AG08396 (cell line): ENCODE measurements at places on chromosomes 4 and X.
A peak's percentile ranks its signal among the peaks of the same experiment; 100 is the strongest.

- DNase-seq = no peak
These were observed 29.9 kb downstream of the TKTL1 start for GRCh38 chrX:154325541-154325940.

DNA sequence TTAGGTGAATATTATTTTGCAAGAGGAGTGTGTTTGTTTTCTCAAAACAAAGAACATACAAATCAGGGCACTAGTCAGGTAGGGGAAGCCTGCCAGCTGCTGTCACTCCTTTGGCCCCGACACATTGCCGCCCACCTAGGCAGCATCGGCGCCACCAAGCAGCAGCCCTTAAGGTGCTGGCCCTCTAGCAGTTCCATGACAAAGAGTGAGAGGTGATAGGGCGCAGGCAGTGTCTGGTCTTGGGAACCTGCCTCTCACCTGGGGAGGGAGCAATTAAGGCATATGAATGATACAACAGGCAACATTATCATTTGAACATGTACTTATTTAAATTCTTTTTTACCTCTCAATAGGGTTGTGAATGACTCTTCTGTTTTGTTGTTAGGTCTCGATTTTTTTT, 135.1 kb downstream of the PLS3 start:
- no peak for DNase-seq

DNA sequence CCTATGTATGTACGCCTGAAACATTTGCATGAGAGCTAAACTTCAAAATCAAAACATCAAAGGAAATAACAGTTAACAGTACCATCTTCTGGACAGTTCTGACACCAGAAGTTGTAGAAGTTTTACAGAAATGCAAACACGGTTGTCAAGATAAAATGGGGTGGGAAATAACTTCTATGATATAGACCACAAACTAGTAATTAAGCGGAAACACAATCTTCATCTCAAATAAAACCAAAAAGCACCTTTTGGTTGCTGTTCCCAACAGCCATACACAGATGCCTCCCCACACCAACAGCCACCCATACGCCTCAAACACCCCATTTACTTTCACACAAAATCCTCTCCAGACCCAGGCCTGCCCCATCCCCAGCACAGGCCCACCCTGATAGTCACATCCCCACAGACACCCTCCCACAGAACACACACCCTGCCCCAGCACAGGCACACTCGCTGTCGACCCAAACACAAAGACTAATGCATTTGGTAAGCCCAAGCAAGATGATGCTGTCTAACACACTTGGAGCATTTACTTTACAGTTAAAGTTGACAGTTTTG, 64.3 kb downstream of the TAPT1 start:
- DNase-seq = no peak

DNA sequence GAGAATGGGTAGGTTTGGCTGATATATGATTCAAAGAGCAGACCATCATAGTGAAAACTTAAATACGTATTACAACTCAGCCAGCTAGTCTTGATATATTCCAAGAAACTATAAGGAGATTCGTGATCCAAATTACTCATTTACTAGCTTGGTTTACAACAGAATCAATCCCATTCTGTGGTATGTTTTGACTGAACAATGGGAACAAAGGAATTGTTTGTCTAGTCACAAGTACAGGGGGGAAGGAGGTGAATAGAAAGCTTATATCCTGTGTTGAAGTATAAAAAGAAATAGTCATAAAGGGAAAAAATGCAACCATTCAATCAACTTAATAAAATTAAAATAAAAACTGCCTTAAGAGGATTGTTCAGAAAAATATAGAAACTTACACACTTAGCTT, 17.0 kb downstream of the C4orf54 start:
- DNase-seq = no peak

GRCh38 chrX:75051047-75051446, 105.0 kb downstream of the ABCB7 start:
- DNase-seq = no peak

DNA sequence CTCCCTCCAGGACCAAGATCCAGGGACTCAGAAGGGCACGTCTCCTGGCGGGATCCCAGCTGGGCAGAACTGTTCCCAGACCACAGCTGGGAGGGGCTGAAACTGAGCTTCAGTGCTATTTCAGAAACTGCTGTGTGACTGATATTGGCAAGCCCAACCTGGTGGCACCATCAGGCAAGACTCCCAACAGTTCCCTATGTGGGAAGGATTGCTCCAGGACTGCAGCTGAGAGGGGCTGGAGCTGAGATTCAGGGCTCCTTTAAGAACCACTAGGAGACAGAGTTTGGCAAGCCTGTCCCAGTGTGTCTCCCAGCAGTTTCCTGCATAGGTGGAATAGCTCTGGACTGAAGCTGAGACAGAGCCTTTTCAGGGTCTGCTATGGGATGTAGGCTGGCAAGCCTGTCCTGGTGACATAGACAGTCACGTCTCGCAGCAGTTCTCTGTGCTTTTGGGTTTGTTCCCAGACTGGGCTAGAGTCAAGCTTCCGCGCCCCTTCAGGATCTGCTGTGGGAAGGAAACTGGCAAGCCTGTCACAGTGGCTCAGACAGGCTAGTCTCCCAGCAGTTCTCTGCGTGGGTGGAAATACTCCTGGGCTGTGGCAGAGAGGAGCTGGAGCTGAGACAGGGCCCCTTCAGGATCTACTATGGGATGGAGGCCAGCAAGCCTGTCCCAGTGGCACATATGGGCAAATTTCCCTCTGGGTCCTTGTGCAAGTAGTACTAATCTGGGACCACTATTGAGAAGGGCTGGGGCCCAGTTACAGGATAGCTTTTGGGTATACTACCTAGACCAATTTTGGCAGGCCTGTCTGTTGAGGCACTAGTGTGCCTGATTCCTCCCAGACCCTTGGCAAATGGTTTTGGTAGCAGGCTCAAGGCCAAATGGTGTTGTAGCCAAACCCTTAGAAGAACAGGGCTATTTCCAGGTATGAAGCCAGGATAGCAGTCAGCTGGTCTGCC, 20.2 kb upstream of the MED14 start:
- DNase-seq = peak; percentile 23

GRCh38 chrX:72572248-72573157, at the start of gene HDAC8:
TSS of gene HDAC8 (minus strand) at chrX:72572843. CDS start at chrX:72572761, 82 bp downstream.
- peak; percentile 51 for DNase-seq

DNA sequence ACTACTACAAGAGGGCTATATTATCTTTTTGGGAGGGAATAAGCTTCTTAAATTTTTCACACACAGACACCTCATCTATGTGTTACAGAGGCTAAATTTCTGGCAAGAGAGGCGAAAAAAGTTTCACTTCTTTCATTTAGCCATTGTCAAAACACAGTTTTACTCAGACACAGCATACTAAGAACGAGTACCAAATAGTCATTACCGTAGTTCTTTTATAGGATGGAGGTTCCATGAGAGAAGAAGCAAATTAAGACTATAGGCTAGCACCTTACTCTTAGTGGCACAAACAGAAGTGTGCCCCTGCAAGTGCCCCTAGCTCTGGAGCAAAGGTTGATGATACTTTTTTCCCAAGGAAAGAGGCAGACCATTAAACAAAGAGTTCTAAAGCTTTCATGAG, 26.2 kb downstream of the UGT2B7 start:
- no peak for DNase-seq

GRCh38 chr4:119559044-119559647, 69.5 kb downstream of the PDE5A start:
- DNase-seq = peak; percentile 8

DNA sequence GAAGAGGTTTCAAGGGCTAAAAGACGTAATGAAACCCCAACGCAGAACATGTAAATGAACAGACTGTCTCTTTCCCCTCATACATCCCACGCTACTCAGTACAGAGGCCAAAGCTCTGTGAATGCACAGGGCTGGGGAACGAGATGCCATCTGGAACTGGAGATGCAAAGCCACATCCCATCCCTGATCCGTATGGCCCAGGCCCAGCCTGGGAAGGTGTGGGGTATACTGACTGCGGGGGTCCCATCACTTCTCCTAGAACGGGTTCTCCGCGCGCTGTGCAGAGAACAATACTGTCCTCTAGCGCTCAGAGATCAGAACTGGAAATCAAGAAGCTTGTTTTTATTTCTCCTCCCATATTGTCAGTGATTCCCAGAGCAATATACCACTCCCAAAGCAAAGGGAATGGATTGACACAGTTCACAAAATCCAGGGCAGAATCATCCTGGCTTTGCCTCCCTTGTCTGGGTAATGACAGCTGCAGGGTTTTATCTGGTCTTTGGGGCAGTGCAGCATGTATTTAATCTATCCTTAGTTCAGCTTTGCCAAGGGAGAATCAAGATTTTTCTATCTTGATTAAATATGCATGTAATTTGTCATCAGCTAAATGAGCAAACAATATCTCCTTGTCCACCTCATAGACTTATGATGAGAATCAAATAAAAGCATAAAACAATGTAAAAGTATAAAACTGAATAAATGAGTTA, 47.3 kb upstream of the TLR3 start:
- peak; percentile 46 for DNase-seq

GRCh38 chr4:20622701-20623100, 77.6 kb upstream of the PACRGL start:
- no peak for DNase-seq

DNA sequence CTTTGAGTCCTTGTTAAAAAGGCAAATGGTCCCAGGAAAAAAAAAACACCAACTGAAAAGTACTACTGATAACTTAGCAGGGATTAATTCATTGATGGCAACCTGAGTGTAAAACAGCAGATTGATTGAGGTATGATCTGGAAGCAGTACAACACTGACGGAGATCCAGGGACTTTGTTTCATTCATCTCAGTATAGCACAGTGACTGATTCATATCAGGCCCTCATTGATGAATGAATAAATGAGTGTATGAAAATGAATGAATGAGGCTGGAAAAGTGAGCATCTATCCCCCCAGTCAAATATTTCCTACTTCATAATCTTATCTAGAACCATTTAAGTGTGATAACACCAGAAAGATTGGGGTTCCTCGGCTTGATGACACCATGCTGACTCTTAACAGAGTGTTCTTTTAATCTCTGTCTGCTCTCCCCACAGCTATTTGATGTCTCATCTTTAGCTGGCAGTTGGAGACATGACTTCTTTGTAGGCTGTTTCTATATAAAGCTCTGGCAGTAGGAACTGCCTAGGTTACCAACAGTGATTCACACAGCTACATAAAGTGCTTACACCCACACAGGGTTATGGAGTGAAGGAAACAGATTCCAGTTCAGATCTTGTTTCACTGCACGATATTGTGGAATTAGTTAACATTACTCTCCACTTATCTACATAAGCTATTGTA, 18.6 kb upstream of the RNF128 start:
- DNase-seq = peak; percentile 61

GRCh38 chrX:149248073-149248625, 257.0 kb downstream of the IDS start:
- no peak for DNase-seq

GRCh38 chr4:67779631-67780030, 25.4 kb upstream of the GNRHR start:
- no peak for DNase-seq

GRCh38 chr4:123555807-123556273, 159.2 kb downstream of the SPRY1 start:
- no peak for DNase-seq

GRCh38 chrX:22963196-22963595, 36.6 kb upstream of the DDX53 start:
- DNase-seq = no peak

DNA sequence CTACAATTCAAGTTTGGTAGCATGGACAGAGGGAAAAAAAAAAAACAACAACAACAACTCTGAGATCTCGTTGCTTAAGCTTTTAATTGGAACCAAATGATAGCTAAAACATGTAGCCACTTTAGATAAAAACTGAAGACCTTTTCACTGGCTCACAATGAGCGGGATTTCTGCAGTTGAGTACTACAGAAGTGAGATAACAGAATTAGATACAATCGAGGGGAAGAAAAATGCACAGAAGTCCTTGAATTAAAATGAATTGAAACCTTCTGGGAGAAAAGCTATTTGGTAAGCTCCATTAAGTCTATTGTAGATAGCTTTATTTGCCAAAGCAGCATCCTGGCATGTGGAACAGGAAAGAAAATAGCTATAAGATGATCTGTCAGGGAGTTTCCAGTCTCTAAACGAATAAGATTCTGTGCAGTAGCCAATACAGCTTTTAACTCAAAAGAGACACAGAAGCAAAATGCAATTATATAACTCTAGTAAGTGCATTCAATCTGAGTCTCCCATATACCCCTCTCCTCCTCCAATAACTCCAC, 248.5 kb downstream of the ENOX2 start:
- DNase-seq = no peak

GRCh38 chr4:161419822-161420221, 744.0 kb downstream of the FSTL5 start:
- no peak for DNase-seq

- no peak for DNase-seq
These were observed 2.9 kb upstream of the PTCHD1 start for GRCh38 chrX:23331701-23332100.

GRCh38 chr4:11670304-11670703, 241.6 kb upstream of the HS3ST1 start:
- DNase-seq = no peak

GRCh38 chrX:118853596-118853995, 30.0 kb downstream of the ZCCHC12 start:
- no peak for DNase-seq

DNA sequence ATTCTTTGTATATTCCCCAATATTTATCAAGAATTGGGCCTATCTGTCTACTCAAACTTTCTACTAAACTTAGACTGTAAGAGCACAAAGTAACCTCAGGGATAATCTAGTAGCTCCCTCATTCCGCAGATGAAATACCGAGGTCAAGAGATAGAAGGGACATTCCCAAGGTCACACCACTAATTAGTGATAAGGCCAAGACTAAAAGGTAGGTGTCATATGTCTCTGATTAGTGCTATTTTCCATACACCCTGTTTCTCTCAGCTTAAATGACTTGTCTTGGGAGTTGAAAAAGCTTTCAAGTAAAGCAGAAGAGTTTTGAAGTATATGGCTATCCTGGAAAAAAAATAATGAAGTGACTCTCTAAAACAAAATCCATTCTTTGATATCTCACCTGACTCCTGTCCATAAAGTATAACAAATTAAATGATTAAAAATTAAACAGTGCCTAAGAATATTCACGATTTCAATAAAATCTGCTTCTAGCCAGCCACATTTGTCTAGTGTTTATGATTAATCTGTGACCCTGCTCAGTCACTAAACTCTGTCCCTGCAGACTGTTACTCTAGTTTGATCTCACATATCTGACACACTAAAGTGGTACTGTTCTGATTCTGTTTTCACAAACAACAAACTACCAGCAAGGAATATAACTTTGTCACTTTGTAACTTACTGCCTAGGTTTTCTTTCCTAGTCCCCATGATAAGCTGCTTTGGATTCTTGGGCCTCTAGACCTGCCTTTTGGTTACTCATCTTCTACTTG, 10.3 kb downstream of the GPR174 start:
- no peak for DNase-seq
